ENCODE measurements at places on chromosomes 12 and 14.
A peak's percentile ranks its signal among the peaks of the same experiment; 100 is the strongest.

- no peak for DNase-seq
Observed at GRCh38 chr12:54128416-54128815, 60.4 kb downstream of the SMUG1 start.

DNA sequence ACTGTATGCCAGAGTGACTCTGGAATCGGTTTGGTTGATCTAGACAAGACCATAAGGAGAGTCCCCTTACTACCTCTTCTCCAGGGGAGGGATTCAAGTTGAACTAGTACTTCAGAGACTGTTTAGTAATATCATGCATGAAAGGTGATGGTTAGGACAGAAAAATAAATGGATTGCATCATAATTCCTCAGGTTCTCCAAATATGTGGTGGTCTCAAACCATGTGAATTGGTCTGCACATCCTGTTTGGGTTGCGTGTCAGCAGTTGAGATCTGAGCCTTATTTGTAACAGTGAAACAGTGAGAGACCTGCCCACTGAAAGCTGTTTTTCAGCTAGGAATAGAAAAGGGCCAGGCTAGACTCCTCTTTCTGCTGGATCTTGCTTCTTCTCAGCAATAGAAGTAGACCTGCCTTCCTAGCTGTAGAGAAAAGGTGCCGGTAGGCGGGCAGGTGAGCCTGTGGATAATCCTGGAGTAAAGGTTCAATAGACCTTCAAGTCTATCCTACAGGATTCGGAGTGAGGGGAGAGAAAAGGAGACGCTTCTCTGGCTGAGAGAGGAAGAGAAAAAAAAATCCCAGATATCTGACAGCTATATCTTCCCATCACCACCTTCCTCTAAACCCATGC, 258.5 kb upstream of the E2F7 start:
- DNase-seq, result no peak

DNA sequence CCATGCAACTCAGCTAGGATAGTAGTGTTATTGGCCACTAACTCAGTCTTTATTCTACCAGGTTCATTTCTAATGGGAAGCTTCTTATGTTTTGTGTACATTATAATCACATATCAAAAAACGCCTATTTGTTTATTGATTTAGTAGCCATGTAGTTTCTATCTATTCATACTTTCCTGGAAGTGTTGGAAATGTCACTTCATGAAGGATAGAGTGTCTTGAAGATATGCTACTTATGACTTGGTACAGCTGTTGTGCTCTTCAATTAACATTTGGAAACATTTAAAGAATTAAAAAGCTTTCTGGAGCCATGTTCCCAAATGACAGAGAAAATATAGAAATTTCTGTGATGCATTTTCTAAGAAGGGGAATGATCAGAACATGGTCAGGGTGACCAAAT, 307.5 kb downstream of the ETNK1 start:
- DNase-seq, result no peak

DNA sequence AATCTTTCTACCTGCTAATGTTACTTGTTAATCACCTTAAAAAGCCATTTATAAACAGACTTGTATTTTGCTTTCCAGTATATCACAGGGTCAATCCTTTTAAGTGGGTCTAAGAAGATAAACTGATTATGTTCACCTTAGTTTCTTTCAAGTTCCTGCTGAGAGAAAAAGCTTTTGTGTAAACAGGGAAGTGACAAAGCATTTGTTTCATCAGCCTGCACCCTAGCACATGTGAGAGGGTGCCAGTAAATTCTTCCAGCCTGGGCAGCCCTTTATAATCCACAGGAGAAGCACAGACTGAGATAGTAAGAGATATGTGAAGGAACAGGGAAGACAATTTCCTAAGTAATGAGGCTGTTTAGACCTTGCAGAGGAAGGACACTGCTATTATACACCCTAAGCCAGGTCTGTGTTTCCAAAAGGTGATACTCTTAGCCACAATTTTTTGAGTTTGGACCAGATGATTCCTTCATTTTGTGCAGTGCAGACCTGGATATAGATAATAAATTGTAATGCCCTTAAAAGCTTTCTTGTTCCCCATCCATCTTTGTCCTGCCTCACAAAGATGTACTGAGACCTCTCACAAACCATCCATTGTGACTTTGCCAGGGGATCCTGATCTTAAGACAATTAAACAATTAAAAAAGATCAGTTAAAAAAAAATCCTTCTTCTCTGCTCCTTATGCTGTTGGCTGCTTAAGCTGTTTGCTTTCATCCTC, 150.7 kb downstream of the KTN1 start:
- DNase-seq, result no peak

DNA sequence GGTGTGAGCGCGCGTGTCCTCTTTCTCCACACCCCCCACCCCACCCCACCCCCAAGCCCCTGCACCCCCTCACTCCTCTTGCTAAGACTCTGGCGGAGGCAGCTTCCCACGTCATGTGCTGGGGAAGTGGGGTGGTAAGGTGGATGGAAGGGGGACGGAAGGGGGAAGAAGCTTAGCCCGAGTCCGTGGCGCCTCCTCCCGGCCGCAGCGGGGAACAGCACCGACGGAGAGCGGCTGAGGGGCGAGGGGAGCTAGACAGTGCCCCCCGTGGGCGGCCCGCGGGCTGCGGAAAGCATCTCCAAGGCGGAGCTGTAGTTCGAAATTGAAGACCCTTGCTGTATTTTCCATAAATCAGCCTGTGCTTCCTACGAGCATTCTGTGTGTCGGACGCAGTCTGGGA, 588 bp upstream of the GRIN2B start:
- DNase-seq, result peak; percentile 93

GRCh38 chr14:67875175-67876006, 55.8 kb downstream of the RAD51B start:
- DNase-seq, result no peak

GRCh38 chr14:29627137-29627536, 300.5 kb downstream of the PRKD1 start:
- DNase-seq, result no peak

DNA sequence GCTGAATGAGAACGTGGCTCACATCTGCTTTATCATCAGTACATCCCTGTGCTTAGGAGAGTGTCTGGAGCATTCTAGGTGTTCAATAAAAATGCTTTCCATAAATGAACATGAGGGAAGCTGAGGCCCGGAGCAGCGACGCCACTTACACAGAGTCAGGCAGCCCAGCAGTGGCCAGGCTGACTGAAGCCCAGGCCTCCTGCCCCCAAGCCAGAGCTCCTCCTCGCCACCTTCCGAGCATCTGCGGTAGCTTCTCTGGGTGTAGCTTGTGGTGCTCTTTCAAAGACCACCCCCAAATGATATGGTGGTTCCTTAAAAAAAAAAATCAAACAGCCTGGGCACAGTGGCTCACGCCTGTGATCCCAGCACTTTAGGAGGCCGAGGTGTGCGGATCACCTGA, 88.8 kb downstream of the FBXL14 start:
- no peak for DNase-seq

GRCh38 chr12:121975021-121975420, 46.7 kb upstream of the BCL7A start:
- DNase-seq, result no peak

- no peak for DNase-seq
Observed at GRCh38 chr12:53007343-53007742, 1.1 kb downstream of the EIF4B start.
